CD8-positive, alpha-beta T cell (primary cell): ENCODE measurements at places on chromosomes 1 and 21.
A peak's percentile ranks its signal among the peaks of the same experiment; 100 is the strongest.

DNA sequence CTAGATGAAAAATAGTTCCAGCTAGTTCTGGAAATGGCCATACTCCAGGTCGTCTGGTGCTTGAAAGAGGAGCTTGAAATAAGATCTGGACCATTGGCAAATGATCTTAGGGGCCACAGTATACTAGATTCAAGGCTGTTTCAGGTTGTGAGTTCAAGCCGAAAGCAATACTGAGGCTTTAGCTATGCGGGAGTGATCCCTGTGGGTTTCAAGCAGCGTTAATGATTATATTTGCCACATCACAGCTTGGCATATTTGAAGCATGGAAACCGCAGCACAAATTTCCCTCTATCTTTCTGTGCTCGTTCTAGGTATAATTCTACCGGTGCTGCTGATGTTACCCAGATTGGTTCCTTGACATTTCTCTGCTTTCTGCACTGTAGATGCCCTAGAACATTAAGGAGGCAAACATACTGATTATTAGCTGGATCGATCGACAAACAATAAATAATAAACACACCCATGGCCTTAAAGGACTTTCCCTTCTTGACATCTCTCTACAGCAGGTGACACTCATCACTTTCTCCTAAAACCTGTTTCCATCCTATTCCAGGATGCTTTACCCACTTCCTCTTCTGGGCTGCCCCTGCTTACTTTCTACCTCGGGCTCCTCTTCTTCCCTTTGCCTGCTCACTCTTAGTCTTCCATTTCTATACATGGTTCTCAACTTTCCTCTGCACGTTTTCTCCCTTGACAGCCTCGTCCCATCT lies 40.6 kb upstream of the LYST start:
- no peak for DNase-seq

- no peak for DNase-seq
Measured at GRCh38 chr1:232629250-232630046, 485 bp downstream of the SIPA1L2 start.

DNA sequence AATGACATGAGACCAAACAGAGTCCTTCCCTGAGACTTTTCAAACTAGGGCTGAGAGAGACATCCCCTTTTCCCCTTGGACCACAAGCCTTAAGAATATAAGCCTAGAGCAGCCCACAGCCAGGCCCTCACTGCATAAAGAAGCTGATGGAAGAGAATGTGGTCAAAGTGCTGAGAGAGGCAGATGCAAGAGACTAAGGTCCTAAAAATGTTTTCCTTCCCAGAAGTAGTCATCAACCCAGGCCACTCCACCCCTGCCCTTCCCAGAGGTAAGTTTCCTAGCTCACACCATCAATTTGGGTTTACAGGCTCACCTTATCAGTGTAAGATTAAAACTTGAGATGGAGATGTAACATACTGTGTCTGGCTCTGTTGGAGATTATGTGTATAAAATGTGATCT lies 58.2 kb downstream of the BCAR3 start:
- no peak for DNase-seq

- peak; percentile 69 for DNase-seq
Measured at GRCh38 chr1:16162163-16162822, 6.4 kb upstream of the EPHA2 start.

DNA sequence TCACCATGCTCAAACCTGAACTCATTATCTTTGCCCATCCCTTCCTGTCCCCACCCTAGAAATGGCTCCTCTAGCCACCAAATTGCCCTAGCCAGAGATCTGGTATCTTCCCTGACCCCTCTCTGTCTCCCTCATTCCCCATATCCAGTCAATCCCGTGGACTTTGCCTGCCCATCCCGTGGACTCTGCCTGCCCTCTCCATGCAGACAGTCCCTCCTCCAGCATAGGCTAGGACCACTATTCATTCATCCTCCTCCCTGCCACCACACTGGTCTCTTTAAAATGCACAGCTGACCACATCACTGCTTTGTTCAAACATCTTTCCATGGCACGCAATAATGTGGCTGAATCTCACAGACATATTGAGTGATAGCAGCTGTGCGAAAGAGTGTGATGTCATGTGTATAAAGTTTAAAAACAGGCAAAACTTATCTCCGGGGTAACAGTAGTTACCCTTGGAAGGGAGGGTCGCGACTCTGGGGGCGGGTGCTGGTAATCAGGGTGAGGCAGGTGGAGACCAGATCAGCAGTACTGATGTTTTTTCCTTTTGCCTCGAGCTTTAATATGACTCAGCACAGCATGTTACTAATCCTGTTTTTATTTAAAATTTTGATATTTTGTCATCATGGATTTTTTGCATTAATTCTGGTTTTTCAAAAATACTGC lies 4.8 kb upstream of the SLC2A1 start:
- no peak for DNase-seq

DNA sequence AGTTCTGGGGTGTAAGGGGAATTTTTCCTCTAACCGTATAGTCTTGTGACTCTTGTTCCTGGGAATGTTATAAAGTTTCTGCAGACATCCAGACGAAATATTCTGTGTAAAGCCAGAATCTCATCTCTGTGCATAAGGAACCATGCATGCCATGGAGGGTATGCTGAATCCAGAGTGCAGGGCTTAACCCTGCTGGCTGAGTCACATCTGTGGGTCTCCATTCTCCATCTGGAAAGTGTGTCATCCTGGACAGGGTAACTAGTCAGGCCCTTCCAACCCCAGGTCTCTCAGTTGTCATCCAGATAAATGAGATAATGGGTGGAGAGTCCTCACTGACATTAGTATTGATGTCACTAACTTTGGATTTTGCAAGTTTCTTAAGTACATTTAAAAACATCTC lies 48.8 kb downstream of the ATP5PO start:
- DNase-seq, result no peak

DNA sequence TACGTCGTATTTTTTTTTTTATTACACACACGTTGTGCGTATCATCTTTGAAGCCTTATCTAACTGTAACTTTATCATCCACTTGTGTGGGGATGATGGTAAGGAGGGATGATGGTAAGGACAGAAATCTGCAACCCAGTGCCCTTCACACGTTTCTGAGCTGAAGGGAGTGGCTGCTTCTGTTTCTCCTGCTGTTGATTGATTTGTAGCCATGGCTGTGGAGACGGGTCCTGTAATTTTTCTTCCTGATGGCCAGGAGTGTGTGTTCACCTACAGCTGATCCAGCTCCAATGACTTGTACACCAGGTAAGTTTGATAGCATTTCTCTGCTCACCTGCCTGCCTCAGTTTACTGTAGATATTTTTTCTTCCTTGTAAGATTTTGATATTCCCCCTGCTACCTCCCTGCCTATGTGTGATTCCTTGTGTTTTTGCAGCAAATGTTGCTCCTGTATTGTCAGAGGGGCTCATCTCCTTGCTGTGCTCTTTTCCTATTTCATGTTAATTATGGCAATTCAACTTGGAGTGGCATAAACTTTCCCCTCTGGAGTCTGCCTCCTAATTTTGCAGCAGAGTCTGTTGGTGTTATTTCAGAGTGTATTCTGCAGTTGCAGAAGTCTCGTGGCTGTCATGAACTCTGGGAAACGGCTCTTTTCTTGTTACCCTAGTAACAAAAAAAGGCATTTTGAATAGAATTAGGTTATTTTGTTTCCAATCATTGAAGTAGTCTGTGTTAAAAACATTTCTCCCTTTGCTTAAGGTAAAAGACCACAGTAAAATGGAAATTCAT lies 64.1 kb downstream of the SH3BGR start:
- DNase-seq, result no peak

DNA sequence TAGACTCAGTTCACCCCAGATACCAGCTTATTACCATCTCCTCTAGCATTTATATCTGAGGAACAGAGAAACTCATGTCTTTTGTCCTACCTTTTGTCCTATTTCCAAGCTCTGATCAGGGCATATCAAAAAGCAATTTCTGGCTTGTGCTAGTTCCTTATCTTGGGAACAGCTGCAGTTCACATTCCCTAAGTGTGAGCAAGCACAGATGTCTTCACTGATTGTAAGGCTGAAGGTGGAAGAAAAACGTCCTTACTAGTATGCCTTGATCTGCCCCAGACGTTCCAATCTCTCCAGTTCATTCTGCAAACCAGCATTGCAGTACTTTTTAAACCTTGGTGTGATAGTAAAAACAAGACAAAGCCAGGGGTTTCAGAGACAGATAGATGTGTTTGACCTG lies 139.8 kb downstream of the NCAM2 start:
- no peak for DNase-seq

DNA sequence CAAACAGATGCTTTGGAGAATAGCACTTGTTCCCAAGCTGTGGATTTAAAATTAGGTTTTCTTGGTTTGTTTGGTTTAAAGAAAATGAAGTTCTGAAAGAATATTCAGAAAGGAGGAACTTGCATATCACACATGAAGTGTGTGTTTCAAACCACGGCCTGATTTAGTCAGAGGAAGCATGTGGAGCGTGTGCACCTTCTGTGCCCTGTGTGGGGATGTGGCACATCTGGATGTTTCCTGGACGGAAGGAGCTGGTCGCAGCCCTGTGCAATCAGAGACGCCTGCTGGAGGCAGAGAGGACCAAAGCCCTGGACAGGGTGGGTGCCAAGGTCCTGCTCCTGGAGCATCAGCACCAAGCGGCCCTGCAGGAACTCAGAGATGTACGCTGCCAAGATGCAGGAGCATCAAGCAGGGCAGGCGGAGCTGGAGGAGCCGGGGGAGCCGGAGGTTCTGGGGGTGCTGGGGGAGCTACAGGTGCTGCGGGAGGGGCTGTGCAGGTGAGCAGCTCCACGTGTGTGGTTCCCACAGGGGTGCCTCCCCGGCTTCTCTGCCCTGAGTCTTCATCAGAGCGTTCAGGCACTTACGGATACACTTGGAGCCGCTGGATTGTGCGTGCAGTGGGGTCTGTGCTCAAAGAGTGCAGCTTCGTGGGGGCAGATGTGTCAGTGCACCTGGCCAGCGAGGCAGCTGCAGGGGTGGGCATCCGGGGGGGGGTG lies 45.7 kb downstream of the PCNT start:
- no peak for DNase-seq

DNA sequence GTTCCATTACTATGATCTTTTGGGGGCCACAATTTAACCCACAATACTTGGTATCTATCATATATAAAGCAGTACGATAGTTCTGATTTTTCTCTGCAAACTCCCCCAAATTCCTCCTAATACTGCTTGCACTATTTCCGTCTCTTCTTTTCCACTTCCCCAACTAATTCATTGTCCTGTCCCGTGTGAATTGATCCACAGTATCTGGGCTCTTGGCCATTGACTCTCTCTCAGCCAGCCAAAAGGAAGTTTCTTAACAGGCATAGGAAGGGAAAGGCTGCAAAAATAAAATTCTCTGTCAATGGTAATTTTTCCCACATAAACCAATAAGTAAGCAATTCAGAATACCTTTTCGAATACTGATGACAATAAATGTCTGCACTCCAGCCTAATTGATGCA lies 91.7 kb upstream of the DSCAM start:
- no peak for DNase-seq

- DNase-seq, result no peak
Measured at GRCh38 chr1:56355918-56356317, 223.4 kb downstream of the PLPP3 start.

DNA sequence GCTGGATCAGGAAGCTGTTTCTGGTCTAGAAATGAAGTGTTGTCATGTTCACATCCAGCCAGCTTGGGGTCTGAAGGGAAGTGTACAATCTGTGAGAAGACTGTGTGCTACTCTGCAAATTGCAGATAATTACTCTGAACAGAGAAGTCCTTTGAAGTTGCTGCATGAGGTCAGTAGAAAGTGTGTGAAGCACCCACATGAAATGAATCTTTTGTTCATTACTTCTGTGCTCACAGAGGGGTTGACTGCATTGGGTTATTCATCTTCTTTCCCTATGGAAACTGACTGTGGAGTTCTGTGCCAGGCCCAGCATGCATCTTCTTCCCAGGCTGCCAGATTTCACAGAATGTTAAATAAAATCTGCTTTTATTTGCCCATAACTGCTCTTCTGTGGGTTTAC lies 47.1 kb downstream of the CTH start:
- no peak for DNase-seq
